ENCODE measurements at places on chromosomes 7 and 10.

GRCh38 chr7:102012941-102013461 lies 195.6 kb downstream of the CUX1 start:
- DNase-seq, result no peak

DNA sequence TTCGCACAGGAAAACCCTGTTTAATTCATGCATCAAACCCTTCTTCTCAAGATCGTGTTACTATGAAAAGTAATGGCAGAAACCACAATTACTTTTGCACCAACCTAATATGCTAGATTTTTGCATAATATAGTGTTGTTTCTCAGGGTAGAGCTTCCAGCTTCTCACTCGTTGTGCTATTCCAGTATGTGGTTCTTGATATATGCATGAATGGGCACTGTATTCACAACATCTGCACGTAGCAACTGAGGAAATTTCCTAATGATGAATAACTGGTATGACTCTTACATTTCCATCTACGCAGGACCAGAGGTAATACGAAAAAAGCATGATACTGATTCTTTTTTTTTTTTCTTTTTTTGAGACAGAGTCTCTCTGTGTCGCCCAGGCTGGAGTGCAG lies 326.6 kb upstream of the GALNT17 start:
- DNase-seq, result no peak

DNA sequence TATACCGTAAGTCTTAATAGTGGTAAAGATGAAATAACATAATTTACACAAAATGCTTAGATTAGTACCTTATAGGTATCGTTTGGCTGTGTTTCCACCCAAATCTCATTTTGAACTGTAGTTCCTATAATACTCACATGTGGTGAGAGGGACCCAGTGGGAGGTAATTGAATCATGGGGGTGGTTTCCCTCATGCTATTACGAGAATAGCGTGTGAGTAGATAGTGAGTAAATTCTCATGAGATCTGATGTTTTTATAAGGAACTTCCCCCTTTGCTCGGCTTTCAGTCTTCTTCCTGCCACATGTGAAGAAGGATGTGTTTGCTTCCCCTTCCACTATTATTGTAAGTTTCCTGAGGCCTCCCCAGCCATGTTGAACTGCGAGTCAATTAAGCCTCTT lies 426.3 kb upstream of the POT1 start:
- no peak for DNase-seq

GRCh38 chr10:80588546-80588945 lies 50.8 kb downstream of the SH2D4B start:
- no peak for DNase-seq

GRCh38 chr10:114870486-114870885 lies 48.9 kb downstream of the FHIP2A start:
- DNase-seq, result no peak

DNA sequence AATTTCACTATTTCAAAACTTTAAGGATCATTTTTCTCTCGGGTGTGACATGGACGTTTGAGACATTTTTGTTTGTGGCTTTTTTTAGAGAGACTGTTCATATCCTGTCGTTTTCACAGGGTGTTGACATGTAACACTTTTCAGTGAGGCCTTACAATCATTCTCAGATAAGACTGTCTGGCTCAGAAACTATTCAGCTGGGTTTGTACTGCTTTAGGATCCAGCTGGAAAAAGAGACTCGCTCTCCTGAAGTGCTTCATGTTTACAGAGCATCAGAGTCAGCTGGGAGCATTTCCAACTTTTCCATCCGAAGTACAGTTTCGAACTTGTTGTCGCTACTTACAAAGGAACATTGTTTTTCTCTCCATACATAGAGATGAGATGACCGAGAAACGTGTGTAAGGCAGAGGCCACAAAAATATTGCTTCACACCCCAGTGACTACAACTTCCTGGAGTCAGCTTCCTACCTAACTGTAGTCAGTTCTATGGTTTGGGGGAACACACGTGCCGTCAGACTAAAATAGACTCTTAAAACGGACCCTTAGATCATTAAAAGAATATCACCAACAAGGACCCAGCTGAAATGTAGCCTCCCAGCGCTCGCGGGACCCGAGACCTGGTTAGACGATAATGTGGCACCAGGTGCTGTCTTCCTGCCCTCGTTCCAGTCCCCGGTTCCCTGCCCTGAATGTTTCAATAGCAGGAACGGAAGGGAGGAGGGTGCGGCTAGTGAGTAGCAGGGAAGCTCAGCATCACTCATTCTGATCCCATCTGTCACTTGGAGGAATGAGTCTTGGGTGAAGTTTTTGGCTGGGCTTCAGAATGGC lies 78.0 kb downstream of the MKI67 start:
- no peak for DNase-seq

GRCh38 chr7:115267503-115267902 lies 345.6 kb downstream of the MDFIC start:
- no peak for DNase-seq

GRCh38 chr10:4384245-4384644 lies 441.8 kb upstream of the AKR1E2 start:
- DNase-seq, result no peak

- DNase-seq, result no peak
Observed at GRCh38 chr10:123809632-123810031, 82.0 kb downstream of the CPXM2 start.

GRCh38 chr10:72254813-72255568 lies 18.7 kb upstream of the DDIT4 start:
- DNase-seq, result no peak

- DNase-seq, result no peak
Observed at GRCh38 chr7:40996233-40996677, 706.6 kb downstream of the INHBA start.

- no peak for DNase-seq
Observed at GRCh38 chr7:100612730-100613390, 520 bp downstream of the MOSPD3 start.

GRCh38 chr10:49089557-49090188 lies 25.6 kb downstream of the VSTM4 start:
- DNase-seq, result no peak

- no peak for DNase-seq
Observed at GRCh38 chr7:39908973-39909372, 41.1 kb upstream of the CDK13 start.

GRCh38 chr7:46168671-46169383 lies 247.8 kb upstream of the IGFBP3 start:
- no peak for DNase-seq

DNA sequence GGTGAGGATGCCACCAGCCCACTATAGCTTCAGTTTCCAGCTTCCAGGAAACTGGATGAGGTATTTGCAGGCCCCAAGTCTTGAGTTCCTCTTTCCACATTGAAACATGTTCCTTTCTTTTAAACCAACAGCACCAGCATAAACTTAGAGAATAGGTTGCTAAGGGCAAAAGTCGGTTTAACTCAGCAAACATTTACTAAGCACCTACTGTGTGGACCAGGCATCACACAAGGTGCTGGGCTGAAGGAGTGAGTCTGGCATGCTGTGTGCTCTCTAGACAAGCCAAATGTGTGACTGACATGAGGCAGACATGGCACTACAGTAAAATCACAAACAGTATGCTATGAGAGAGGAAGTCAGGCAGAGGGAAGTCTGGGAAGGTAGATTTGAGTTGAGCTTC lies 11.0 kb upstream of the RASSF4 start:
- DNase-seq, result no peak

DNA sequence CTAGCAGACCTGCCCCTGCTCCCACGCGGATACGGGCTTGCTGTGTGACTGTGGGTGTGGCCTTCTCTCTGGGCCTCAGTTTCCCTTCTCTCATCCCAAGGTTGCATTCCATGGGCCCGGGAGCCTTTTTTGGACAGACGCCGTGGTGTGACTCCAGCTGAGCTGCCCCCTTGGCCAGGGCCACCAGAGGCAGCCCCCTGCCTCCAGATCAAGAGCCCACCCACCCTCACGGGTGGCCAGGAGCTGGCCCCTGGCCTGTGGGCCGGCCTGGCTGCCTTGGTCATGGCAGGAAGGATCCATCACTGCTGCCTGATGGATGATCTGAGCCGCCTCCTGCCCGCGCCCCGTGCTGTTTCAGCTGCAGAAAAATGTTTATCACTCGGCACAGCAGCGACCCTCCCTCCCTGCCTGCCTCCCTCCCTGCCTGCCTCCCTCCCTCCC lies 27.8 kb upstream of the ELFN1 start:
- DNase-seq, result no peak

DNA sequence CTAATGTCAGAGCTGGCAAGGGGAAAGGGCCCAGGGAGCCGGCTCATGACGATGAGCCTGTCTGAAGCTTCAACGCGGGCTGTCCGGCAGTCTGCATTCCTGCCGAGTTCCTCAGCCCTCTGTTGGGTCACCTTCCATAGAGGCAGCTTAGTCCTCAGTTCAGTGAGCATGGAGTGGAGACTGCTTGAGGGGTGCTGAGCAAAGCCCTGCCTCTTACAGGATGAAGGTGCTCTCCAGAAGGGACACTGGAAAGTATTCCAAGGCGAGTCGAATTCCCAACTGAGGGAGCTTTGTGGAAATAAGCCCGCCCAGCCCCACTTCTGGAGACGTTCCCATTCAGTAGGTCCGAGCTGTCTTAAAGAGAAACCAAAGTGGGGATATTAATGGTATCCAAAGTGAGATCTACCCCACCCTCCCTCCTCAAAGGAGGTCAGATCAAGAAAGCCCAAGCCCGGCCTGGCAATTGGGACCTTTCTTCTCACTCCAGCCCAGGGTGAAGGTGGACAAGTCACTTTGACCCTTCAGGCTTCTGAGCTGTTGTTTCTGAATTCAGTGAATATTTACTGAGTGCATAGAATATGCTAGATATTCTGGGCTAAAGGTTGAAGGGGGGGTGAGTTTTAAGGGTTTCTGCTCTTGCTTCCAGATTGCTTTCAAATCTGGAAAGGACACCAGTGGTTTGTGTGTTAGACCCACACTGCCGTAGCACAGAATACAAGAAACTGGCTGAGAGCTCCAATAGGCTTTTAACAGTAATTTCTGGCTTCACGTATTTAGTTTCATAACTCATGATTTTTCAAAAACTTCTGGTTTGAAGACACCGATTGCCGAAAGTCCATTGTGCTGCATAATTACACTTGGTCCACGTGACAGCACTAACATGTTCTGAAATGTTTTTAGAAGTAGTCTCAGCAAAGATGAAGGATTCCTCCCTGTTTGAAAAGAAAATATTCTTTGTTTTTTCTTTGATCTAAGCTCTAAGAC lies 3.5 kb downstream of the EGFR start:
- DNase-seq, result no peak

GRCh38 chr10:60291344-60291930 lies 98.2 kb downstream of the ANK3 start:
- DNase-seq, result no peak

DNA sequence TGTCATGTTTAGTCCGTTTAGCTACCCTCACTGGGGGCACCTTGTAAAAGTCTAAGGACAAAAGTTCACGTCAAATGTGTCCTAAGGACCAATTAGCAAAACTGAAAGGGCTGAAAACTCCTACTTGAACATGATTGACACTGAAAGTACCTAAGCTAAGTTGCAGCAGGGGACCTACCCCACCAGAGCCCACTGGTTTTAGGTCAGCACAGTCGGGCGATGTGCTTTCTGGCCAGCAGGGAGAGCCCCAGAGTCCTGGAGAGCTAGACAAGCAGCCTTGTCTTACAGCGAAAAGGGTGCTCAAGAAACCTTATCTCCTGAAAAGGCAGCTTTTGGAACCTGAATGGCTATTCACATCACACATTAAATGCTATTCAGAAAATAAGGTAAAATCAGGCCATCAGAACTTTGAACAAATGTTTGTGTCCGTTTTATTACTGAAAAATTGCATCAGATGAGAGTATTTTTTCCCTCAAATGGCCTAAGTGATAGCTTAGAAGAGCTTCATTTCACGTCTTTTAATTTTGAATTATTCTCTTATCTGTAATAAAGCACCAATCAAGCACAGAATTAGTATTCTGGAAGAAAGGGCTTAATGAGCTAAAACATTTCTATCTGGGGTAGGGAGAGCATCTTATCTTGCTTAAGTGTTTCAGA lies 52.2 kb upstream of the MKI67 start:
- no peak for DNase-seq

- no peak for DNase-seq
Observed at GRCh38 chr10:29240986-29241660, 47.7 kb upstream of the LYZL1 start.

DNA sequence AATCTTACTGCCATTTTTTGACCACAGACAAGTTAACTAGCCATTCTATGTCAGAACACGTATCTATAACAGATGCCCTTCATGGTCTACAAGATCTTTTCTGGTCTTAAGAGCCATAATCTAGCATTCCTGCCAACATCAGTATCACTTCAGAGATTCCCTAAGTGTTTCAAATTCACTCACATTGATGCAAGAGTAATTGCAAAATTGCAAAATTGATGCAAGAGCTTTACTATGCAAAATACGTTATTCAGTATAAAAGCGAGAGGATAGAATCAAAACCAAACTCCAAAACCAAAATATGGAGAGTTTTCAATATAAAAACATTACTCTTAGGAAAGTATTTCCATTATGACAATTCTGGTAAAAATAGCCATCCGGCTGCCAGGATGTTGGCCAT lies 38.1 kb upstream of the PPP1R17 start:
- DNase-seq, result no peak

- no peak for DNase-seq
Observed at GRCh38 chr10:19826712-19827111, 10.5 kb downstream of the PLXDC2 start.

GRCh38 chr7:120865191-120865981 lies 7.4 kb upstream of the TSPAN12 start:
- no peak for DNase-seq

- no peak for DNase-seq
Observed at GRCh38 chr10:109215291-109216075, 707.8 kb downstream of the XPNPEP1 start.

GRCh38 chr7:102974366-102975236 lies 61.8 kb downstream of the LRRC17 start:
- no peak for DNase-seq

DNA sequence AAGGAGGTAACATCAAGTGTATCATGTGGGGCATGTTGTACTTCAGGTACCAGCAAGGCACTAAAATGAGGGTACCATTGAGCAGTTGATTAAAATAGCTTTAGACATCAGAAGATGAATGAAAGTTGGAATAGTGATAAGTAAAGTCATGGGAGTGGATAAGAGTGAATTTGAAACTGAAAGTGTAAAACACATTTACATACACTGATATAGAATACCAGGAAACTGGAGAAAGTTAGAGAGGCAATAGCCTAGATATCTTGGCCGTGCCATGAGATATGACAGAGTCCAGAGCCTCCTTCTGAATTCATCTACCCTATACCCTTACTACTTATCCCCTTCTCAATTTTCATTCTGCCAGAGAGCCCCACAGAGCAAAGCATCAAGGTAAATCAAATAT lies 76.6 kb downstream of the GRM3 start:
- no peak for DNase-seq

Data from DMS79 (cell line).